ENCODE measurements at places on chromosomes 1 and 21. TPM values are rescaled to one million over a fixed set of nuclear protein-coding genes. Genes with fewer than 3 reads are reported as not detected.

The FALEC gene
- not detected for total RNA-seq

DNA sequence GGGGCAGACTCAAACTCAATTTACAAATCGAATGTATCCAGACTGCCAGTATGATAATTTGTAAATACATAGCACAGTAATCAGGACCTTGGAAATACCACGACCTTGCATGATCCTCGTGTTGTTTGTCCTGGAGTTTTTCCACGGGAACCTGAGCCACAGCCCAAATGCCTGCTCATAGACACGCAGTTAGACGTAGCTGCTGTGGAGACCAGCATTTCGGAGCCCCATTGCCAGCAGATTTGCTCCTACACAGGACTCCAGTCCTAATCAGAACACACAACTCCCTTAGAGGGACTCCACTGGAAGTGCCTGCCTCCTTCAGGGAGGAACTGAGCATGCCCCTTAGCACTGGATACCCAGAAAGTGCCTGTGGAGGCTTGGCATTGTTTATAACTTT lies 163.2 kb downstream of the GALNT2 start:
- DNase-seq: no peak

DNA sequence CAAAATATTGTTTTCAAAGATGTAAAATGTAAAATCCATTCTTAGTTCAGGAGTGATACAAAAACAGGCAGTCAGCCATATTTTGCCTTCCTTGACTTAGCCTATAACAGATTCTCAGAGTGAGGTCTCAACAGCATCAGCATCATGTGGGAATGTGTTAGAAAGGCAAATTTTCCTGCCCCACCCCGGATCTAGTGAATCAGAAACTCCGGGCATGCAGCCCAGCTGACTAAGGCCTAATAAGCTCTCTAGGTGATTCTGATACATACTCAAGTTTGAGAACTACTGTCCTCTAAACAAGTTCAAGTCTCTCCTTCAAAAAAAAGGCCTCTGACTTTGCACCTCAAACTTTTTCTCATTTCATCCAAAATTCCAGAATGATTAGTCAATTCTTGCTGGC lies 46.9 kb upstream of the PRRC2C start:
- no peak for DNase-seq

DNA sequence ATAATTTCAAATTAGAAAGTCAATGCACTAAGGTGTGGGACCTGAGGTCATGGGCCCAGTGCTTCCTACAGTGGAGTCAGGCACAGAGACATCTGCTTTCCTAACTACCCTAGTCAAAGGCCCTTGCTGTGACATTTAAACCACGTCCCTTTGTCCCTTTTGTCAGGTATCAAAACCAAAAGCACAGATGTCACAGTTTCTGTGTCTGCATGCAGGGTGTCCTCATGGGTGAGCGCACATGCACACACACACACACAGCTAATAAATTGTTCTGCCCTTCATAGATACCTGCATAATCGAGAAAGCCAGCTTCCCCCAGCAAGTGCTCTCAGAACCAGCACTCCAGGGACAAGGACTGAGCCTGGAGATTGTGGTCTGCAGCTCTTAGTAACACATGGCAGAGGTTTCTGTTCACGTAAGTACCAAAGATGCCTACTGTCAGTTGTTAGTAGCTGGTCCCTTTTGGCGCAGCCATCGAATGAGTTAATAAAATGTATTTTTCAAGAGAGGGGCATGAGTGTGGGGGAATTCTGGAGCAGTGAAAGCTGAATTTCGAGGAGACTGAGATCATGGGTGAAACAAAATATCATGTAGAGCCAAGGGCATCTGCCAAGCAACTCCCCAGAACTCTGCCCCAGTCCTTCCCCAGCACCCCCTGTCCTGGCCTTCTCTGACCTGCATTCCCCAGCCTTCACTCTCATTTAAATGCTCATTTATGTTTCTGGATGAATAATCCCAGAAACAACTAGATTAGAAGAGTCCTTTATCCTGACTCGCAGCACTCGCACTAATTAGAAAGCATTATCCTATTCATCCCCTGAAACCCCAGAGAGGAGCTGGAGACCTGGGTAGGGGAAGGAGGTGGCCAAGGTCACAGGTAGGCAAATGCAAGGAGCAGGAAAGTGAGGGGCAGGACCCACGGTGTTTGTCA lies 25.5 kb downstream of the TNR start:
- DNase-seq: no peak

DNA sequence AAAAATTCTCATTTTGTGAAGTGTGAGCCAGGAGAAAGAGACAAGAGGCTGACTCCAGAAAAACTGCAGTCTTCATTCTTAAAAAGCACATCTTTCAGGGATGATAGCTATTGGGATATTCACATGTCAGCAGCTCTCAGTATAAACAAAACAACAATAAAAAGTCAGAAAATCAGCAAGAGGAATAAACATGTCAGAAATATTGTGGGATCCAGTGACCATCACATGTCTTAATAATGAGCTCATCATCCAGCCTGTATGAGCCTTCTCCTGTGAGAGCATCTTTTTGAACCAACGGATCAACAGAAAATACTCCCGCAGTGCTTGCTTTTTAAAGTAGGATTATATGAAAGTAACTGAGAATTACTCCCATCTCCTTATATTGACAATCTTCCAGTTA lies 241.6 kb downstream of the SMYD3 start:
- no peak for DNase-seq

DNA sequence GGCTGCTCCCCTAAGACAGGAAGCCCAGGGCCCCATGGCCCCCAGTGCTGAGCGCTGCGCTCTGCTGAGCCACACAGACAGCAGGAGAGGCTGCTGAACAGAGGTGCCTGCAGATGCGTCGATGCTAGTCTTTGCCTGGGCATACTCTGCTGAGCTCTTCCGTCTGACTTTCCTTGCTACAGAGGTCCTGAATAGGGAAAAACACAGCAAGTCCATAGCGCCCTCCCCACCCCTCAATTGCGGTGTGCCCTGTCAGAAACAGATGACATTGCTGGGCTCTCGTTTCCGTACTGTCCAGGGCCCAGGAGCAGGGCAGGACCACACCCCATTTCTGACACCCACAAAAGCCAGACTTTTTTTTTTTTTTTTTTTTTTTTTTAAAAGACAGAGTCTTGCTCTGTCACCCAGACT lies 252.5 kb downstream of the SDCCAG8 start:
- no peak for DNase-seq

- DNase-seq: no peak
These were observed 43.7 kb downstream of the CHAF1B start for GRCh38 chr21:36428761-36429432.

The EIF4G3 gene
- 71.7 TPM for total RNA-seq

The DAP3 gene
- 94.6 TPM for total RNA-seq

DNA sequence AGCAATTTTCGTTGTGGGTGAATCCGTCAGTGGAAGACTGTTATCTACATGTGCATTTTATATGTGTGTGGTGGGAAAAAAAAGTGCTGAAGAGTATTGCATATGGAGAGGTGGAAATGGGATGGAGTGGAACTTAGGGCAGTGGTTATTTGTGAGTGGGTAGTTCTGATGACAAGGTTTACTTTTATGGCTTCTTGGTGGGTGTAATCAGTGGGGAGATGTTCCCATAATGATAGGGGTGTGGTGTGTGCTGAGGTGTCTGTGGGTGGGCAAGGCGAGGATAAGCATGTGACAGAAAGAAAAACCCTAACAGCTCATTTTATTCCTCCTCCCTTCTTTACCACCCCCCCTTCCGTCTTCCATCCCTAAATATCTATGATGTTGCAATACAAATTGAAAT lies 288.1 kb downstream of the NUF2 start:
- no peak for DNase-seq

- DNase-seq: no peak
These were observed 20.6 kb upstream of the TMEM51 start for GRCh38 chr1:15132965-15133364.

The DENND2C gene
- 2.6 TPM for total RNA-seq

DNA sequence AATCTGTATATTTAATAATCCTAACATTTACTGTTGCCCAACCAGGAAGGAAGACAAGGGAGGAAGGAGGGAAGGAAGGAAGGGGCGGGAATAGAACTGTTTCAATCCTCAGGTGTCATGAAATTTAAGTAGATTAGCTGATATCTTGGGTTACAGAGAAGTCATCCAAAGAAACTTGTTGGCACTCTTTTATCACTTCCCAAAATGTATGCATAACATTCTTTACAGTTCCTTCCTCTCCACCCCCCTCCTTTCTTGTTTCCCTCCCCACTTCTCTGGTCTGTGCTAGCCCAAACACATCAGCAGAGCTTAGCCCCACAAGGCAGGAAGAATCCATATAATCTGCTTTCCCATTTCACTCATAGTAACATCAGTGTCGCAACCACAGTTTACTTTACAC lies 110.9 kb downstream of the ESRRG start:
- no peak for DNase-seq

- no peak for DNase-seq
These were observed 11.4 kb downstream of the PRKACB start for GRCh38 chr1:84155517-84155916.

DNA sequence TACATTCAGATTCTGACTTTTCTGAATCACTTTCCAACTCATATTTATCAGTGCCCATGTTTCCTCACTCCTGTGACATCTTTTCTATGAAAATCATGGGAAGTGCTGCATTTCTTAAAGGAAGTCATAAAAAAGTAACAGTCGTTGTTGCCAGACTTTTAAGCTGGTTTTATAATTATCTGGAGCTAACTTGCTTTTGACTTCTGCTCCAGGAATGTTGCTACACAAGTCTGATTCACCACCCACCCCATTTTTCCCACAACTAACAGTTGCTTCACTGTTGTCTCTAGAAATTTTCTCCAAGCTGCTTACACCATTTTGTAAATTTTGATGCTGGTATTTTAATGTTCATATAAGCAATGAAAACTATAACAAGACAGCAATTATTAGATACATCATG lies 12.2 kb downstream of the FCRLB start:
- DNase-seq: no peak

- no peak for DNase-seq
These were observed 19.3 kb downstream of the INSRR start for GRCh38 chr1:156839426-156840109.

The VWA5B1 gene
- not detected for total RNA-seq

The TCHH gene
- 1.1 TPM for total RNA-seq

GRCh38 chr1:234246638-234247116 lies 126.6 kb upstream of the COA6 start:
- DNase-seq: no peak

DNA sequence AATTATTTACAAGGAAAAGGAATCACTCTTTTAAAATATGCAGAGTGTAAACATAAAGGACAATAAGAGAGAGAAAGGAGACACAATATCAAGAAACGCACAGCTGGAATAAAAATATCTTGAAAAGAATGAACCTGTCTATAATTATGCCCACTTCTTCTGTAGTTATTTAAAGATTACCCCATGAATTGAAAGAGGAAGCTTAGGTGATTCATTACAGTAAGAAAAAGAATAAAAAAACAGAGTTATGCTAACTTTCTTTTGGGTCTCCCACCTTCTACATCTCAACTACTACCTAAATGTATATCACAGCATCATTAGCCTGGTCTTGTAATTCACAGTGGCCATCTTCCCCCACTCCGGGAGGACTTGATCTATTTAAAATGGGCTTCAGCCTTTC lies 182.1 kb downstream of the MRPL39 start:
- DNase-seq: no peak

DNA sequence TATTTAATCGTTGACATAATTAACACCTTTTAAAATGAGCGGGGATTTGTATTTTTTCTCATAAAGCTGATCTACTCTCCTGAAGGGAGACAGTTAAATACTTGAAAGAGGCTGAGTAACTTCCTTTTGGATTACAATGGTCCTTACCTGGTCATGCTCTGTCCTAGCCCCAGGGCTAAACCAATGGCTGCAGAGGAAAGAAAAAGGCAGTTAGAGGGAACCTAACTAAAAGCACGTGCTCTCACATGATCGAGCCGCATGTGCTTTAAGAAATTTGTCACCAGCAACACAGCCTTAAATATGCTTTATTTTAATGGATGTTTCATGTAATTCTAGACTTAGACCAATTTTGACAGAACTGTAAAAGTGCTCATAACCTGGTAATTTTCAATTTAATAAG lies 132.7 kb downstream of the GPATCH2 start:
- DNase-seq: no peak

DNA sequence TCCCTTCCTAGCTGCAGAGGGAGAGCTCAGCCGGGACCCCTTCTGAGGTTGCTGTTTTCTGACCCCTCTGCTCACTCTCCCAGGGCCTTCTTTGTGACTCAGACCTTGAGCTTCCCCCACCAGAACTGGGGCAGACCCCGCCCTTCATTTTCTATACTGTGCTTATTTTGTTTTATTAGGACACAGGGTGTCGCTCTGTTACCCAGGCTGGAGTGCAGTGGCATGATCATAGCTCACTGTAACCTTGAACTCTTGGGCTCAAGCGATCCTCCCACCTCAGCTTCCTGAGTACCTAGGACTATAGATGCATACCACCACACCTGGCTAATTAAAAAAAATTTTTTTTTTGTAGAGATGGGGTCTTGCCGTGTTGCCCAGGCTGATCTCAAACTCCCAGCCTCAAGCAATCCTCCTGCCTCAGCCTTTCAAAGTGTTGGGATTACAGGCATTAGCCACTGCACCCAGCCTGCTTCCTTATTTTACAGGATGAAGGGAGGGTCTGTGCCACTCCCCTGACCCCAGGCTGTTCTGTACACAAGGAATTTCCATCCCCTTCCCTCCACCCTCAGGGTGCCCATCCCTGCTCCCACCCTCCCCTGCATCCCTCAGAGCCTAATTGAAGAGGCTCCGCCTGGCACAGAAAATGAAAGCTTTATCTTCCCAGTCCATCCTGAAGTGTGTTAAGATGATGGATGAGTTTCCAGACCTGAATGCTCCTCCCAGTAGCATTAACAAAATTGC lies 195.2 kb upstream of the POU3F1 start:
- DNase-seq: no peak

The RHOC gene
- 253 TPM for total RNA-seq

GRCh38 chr1:114116086-114116485 lies 37.6 kb downstream of the SYT6 start:
- DNase-seq: no peak

- DNase-seq: no peak
These were observed 43.6 kb upstream of the TIAM1 start for GRCh38 chr21:31387560-31388186.

DNA sequence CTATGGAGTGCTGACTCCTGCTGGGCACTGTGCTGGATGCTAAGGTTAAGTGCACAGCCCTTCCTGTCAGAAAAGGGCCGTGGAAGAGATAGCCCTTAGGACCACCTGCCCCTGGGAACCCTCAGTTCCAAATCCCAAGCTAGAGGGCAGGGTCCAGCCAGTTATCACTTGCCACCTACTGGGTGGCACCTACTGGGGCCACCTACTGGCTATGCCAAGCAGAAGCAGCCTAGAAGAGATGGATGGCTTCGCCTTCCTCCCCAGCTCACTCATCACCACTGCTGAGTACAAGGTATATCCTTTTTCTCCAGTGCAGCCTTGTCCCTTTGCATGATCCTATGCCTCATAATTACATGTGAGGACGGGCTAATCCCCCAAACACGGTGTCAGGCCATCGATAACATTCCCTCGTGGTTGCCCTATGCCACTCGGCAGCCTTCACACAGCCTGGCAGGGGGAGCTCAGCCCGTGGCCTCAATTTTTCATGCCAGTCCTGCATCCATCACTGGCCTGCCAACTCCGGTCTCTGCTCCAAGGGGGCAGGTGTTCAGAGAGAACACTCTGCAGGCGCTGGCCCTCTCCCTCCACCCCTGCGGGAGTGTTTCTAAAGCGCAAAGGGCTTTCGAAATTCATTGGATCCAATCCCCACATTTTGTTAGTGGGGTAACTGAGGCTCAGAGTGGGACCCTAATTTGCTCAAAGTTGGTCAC lies 49.0 kb downstream of the SYT2 start:
- DNase-seq: no peak

The EPS15 gene
- 98.9 TPM for total RNA-seq

- peak; percentile 26 for DNase-seq
These were observed 395.1 kb upstream of the VAMP3 start for GRCh38 chr1:7375781-7376660.

Measured in mesenteric fat pad (tissue), 1 donor.